Type B pancreatic cell (in vitro differentiated cells): ENCODE measurements at places on chromosomes 1 and 21.

DNA sequence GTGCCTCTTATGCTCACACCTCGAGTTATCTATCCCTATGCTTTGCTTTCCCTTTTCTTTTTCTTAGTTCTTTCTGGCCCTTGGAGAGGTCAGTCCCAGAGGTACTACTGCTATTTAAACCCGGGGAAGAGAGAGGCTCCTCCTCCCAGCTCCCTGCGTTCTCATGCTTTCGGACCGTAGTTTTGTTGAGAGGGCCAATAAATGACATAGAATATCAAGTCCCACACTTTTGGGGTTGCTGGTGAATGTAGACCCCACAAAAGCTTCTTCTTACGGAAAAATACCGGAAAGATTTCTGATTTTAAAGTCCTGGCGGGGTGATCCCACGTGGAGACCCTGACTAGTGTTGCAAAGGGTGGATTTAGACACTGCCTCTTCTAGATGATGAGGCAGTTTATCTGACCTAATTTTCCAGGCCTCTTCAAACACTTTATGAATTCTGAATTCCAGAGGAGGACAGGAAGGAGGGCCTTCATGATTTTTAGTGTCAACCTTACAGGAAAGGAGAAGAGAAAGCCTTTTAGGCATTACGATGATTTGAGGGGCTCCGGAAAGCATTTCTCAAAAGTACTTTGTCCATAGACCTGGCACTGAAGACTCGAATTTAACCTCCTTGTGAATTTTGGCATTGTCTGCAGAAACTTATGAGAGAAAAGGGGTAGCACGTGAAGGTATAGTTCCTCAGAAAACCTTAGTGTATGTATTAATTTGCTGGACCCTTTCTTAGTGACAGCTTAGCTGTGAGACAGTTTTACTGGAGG lies 694 bp downstream of the TMEM167B start:
- DNase-seq, result no peak
- H3K4me1 ChIP-seq, result peaks cover 14% of the 10 kb centered on the region
- H3K27me3 ChIP-seq, result no peaks in the 10 kb centered on the region
- peak overlapping the region; percentile 94 for H3K4me3 ChIP-seq
- H3K36me3 ChIP-seq, result peaks cover 9% of the 10 kb centered on the region

- no peak for DNase-seq
- peak overlapping the region; percentile 95 for H3K27ac ChIP-seq
- H3K27me3 ChIP-seq, result no peaks in the 10 kb centered on the region
- H3K4me3 ChIP-seq, result peak overlapping the region; percentile 93
- peaks cover 10% of the 10 kb centered on the region for H3K4me1 ChIP-seq
Observed at GRCh38 chr1:9942399-9942938, 722 bp downstream of the LZIC start.

DNA sequence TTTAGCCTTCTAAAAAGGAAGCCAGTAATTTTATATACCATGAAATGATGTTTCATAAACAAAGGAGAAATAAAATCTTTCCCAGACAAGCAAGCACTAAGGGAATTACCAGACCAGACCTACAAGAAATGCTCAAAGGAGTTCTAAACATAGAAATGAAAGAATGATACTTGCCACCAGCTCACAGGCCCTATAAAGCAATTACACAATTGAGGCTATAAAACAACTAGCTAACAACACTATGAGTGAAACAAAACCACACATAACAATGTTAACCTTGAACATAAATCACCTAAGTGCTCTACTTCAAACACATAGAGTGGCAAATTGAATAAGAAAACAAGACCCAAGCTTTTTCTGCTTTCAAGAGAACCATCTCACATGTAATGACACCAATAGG lies 123.8 kb downstream of the BARHL2 start:
- no peaks in the 10 kb centered on the region for H3K27me3 ChIP-seq
- no peak overlapping the region for H3K4me3 ChIP-seq
- no peak for DNase-seq
- no peaks in the 10 kb centered on the region for H3K4me1 ChIP-seq
- H3K27ac ChIP-seq, result no peak overlapping the region

DNA sequence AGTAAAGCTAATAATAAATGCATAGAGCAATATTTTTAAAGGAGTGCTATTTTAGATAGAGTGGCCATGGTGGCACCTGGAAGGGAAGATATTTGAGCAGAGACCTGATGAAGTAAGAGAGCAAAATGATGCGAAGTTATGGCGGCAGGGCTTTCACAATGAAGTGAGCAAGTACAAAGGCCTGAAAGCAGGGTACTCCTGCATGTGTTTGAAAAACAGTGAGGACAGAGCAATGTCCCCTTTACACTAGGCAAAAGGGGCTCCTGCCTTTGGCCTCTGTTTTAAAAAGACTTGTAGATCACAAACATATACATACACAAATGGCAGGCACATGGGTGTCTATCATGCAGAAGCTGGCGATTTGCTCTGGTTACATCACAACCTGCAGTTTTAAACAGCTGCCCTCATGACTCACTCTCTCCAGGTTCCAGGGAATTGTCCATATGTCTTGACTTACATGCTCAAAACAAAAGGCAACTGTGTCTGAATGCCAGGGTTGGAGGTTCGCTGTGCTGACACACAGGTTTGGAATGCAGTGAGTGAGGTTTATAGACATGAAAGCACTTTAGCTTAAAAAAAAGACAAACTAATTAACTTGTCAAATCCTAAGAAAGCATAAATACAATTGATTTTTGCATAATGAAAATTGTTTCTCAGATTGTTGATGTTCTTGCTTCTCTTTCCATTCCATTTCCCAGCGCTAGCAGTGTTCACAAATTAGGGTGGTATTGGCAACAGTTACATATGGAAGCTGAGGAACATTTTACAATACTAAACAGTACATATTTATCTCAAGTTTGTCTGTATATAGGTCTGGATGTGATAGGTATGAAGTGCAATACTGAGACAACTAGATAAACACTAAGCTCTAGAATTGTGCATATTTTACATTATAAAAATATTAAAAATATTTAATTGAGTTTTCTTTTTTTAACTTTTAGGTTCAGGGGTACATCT lies 313.9 kb downstream of the BARHL2 start:
- no peaks in the 10 kb centered on the region for H3K27me3 ChIP-seq
- DNase-seq, result no peak

GRCh38 chr1:63405021-63405420 lies 37.6 kb downstream of the ALG6 start:
- no peak overlapping the region for H3K27ac ChIP-seq
- no peak overlapping the region for H3K4me3 ChIP-seq
- peaks cover 4% of the 10 kb centered on the region for H3K36me3 ChIP-seq
- H3K27me3 ChIP-seq, result no peaks in the 10 kb centered on the region
- no peak for DNase-seq

DNA sequence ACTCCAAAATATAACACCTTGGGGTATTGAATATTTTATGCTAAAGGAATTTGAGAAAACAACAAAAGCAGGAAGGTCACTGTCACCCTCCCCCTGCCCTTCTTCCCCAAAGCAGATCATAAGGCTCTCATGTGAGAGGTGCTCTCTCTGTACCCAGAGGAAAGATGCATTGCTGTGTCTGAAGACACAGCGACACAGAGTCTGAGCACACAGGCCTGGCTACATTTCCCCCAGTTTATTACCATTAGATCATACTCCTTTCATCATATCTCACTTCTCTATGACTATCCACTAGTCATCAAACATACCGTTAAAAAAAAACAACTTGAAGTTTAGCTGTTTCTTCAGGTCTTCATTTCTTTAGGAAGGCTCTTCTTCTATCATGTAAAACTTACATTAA lies 127.1 kb downstream of the PPIAL4G start:
- H3K27ac ChIP-seq, result peak overlapping the region; percentile 9
- H3K4me3 ChIP-seq, result no peak overlapping the region
- no peaks in the 10 kb centered on the region for H3K4me1 ChIP-seq
- DNase-seq, result no peak
- H3K27me3 ChIP-seq, result peaks cover 81% of the 10 kb centered on the region
- peaks cover 8% of the 10 kb centered on the region for H3K36me3 ChIP-seq

DNA sequence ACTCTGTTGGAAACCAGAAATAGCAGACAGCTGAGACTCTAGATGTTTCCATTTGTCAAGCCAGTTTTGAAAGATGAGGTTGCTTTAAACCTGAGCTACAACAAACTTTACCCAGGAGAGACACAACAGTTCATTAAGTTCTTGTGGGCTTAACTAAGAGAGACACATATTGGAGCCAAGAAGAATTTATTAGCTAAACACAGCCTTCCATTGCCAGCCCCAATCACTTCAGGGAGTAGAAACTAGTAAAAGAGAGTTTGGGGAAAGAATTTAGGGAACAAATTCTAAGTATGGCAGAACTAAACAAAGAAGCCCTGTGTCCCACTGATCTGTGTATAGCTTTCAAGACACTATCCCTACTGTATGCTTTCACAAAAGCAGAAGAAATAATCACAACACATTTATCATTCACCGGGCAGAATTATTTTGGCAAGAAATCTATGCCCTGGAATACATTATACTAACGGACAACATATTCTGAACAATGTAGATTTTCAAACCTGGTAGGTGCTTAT lies 87.3 kb upstream of the KAZN start:
- H3K27me3 ChIP-seq, result peaks cover 2% of the 10 kb centered on the region
- no peak overlapping the region for H3K27ac ChIP-seq
- no peak overlapping the region for H3K4me3 ChIP-seq
- H3K36me3 ChIP-seq, result no peaks in the 10 kb centered on the region

GRCh38 chr1:86965012-86965826 lies 50.8 kb downstream of the HS2ST1 start:
- no peak overlapping the region for H3K27ac ChIP-seq
- H3K4me3 ChIP-seq, result no peak overlapping the region
- no peaks in the 10 kb centered on the region for H3K27me3 ChIP-seq
- peaks cover 12% of the 10 kb centered on the region for H3K36me3 ChIP-seq
- no peak for DNase-seq

GRCh38 chr1:154520333-154520732 lies 18.1 kb upstream of the SHE start:
- peaks cover 6% of the 10 kb centered on the region for H3K4me1 ChIP-seq
- H3K27ac ChIP-seq, result no peak overlapping the region
- no peak for DNase-seq
- H3K36me3 ChIP-seq, result no peaks in the 10 kb centered on the region
- H3K27me3 ChIP-seq, result peaks cover 41% of the 10 kb centered on the region

GRCh38 chr21:41548781-41549180 lies 40.8 kb upstream of the TMPRSS2 start:
- no peak overlapping the region for H3K27ac ChIP-seq
- peaks cover 4% of the 10 kb centered on the region for H3K27me3 ChIP-seq
- H3K4me1 ChIP-seq, result no peaks in the 10 kb centered on the region
- no peaks in the 10 kb centered on the region for H3K36me3 ChIP-seq

DNA sequence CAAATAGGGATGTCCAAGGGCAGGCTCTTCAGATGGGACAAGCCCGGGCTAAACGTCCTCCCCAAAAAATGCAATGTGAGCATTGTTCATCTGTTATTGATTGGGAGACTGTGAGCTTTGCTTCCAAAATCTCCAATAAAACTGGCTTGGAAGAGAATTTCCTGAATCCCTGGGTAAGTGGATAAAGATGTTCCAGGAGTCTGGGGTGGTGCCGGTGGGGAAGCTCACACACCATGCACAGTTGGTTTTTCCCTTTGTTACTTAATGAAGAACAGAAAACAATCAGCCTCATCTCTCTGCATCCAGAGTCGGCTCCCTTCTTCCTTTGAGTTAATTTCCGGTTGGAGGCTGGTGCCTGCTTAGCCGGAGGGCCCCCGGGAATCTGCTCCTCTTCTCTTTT lies 72.1 kb upstream of the ZBTB40 start:
- no peaks in the 10 kb centered on the region for H3K27me3 ChIP-seq
- H3K27ac ChIP-seq, result no peak overlapping the region
- H3K4me1 ChIP-seq, result peaks cover 9% of the 10 kb centered on the region
- H3K36me3 ChIP-seq, result no peaks in the 10 kb centered on the region

- peaks cover 26% of the 10 kb centered on the region for H3K27me3 ChIP-seq
- H3K4me3 ChIP-seq, result no peak overlapping the region
- no peak for DNase-seq
- peaks cover 5% of the 10 kb centered on the region for H3K4me1 ChIP-seq
- no peak overlapping the region for H3K27ac ChIP-seq
- H3K36me3 ChIP-seq, result no peaks in the 10 kb centered on the region
Observed at GRCh38 chr1:192824511-192824910, 15.7 kb downstream of the RGS2 start.

- no peak overlapping the region for H3K4me3 ChIP-seq
- DNase-seq, result no peak
- no peaks in the 10 kb centered on the region for H3K36me3 ChIP-seq
- H3K4me1 ChIP-seq, result peaks cover 6% of the 10 kb centered on the region
- H3K27me3 ChIP-seq, result no peaks in the 10 kb centered on the region
Observed at GRCh38 chr1:54428837-54429518, 22.8 kb upstream of the SSBP3 start.

DNA sequence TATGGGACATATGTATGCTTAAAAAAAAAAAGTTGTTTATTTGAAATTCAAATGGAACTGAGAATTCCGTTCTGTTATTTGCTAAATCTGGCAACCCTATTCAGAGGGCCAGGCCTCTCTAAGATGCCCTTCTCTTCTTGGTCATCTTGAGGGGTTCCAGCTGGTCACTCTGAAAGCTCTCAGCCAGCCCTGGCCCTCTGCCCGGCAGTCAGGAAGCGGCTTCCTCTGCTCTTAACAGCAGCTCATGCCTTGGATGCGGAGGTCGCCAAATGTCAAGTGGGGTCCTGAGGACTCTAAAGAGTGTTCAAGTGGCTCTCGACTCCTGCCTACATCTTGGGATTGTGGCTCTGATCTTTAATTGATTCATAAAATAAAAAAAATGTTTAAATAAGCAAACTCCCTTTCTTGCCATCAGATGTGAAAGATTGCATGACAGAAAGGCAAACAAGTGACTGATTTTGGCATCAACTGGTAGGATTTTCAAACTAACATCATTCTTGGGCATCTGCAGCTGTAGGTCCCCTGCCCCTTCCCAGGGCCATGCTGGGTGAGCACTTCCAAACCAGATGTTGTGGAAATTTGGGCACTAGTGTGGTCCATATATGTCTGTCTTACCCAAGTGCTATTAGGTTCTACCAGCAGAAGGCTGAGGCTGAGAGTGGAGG lies 130.8 kb downstream of the PRDM2 start:
- H3K4me1 ChIP-seq, result no peaks in the 10 kb centered on the region
- H3K27ac ChIP-seq, result no peak overlapping the region
- no peak overlapping the region for H3K4me3 ChIP-seq
- H3K36me3 ChIP-seq, result no peaks in the 10 kb centered on the region
- no peak for DNase-seq

DNA sequence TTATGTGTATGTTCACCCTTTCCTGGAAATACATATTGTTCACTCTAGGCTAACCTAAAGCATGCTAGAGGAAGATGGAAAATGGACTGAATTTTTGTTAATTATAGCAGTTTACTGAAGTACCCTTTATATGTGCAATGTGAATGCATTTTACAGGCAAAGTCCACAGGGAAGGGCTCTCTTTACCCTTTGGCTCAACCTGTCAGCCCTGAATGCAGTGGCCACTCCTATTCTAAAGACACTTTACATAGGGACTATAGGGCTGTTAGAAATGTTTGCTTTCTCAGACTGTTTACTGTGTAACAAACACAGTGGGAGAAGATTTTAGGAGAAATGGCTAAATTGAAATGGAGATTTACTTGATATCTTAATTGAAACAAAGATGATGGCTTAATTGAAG lies 78.5 kb downstream of the BRINP2 start:
- no peak overlapping the region for H3K4me3 ChIP-seq
- no peaks in the 10 kb centered on the region for H3K36me3 ChIP-seq
- no peak overlapping the region for H3K27ac ChIP-seq
- peaks cover 13% of the 10 kb centered on the region for H3K4me1 ChIP-seq
- no peak for DNase-seq
